Adrenal gland (tissue), 19 donors: ENCODE measurements at places on chromosomes 1 and 21.
A peak's percentile ranks its signal among the peaks of the same experiment; 100 is the strongest.

DNA sequence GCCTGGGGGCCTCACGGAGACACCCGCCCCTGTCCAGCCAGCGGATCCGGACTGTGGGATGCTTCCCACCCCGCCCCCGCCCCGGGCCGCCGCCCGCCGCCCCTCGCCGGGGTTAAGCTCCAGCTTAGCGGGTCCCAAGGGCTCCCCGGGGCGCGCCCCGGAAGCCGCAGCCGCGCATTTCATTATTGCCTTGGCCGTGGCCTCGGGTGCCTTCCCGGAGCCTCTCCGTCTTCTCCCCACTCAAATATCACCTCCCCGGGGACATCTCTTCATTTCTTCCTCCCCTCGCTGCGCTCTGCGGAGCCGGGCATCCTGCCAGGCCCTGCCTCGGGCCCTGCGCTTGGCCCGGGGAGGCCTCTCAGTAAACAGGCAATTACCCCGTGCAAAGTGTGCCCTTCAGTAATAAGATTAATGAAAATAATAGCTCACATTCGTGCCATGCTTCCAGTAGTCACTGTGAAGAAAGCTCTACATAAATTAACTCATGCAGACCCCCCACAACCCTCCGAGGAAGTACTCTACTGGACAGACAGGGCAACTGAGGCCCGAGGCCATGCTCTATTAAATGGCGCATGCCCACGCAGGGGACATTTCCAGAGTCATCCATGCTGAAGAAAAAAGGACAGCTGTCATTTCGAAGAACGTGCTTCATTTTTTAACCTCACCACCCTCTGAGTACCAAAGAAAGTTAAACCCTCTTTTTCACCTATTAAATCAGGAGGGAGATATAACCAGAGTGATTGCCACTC lies 49.9 kb upstream of the LAPTM5 start:
- peak; percentile 78 for DNase-seq
- H3K27me3 ChIP-seq: no peaks in the 10 kb centered on the region
- no peak overlapping the region for H3K4me3 ChIP-seq
- H3K4me1 ChIP-seq: peaks cover 46% of the 10 kb centered on the region
- peak overlapping the region; percentile 72 for H3K27ac ChIP-seq

- H3K4me3 ChIP-seq: no peak overlapping the region
- no peak overlapping the region for H3K27ac ChIP-seq
- no peak for DNase-seq
- H3K36me3 ChIP-seq: no peaks in the 10 kb centered on the region
Observed at GRCh38 chr1:158283965-158284364, 5.8 kb upstream of the CD1C start.

- H3K4me3 ChIP-seq: no peak overlapping the region
- no peak overlapping the region for H3K27ac ChIP-seq
- no peaks in the 10 kb centered on the region for H3K27me3 ChIP-seq
- no peaks in the 10 kb centered on the region for H3K4me1 ChIP-seq
- no peak for DNase-seq
Observed at GRCh38 chr1:35001743-35002142, 16.6 kb upstream of the TMEM35B start.

DNA sequence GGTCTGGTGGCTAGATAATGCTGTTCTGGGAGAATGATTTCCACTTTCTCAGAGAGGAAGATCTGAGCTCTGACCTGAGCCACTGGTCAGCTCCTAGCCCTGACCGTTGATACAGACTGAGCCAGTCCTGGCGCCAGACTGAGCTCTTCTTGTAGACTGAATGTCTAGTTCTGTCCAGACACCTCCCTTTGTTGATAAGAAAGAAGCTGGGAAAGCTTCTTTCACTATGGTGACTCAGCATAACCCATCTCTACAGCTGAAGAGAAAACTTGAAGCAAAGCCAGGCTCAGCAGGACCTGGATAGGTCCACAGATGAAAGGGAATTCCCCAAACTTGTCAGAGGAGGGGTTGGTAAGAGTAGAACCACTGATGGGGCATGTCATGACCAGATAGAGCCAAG lies 9.9 kb upstream of the TRABD2B start:
- H3K36me3 ChIP-seq: no peaks in the 10 kb centered on the region
- no peak overlapping the region for H3K27ac ChIP-seq
- H3K4me1 ChIP-seq: no peaks in the 10 kb centered on the region

GRCh38 chr1:12015499-12015898 lies 3.8 kb upstream of the MIIP start:
- peaks cover 31% of the 10 kb centered on the region for H3K36me3 ChIP-seq
- H3K4me1 ChIP-seq: peaks cover 7% of the 10 kb centered on the region
- no peak overlapping the region for H3K4me3 ChIP-seq
- no peaks in the 10 kb centered on the region for H3K27me3 ChIP-seq
- DNase-seq: no peak
- no peak overlapping the region for H3K27ac ChIP-seq

GRCh38 chr1:236228411-236228810 lies 53.3 kb downstream of the ERO1B start:
- H3K36me3 ChIP-seq: no peaks in the 10 kb centered on the region
- H3K27me3 ChIP-seq: no peaks in the 10 kb centered on the region
- DNase-seq: no peak
- no peak overlapping the region for H3K4me3 ChIP-seq
- no peak overlapping the region for H3K27ac ChIP-seq

DNA sequence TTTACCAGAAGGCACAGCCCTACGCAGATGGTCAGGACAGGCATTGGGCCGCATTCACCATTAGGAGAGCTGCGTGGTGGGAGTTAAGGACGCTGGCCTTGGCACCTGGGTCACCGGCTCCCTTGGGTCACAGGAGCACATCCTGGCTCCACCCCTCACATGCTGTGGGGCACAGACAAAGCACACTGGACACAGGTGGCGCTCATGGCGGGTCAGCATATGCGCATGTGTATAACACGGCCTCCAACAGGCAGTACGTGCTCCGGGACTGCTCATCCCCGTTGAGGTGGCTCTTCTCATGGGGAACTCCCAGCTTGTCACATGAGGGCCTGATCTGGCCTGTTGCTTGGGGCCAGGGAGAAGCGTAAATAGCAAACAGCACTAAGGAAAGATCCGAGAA lies 25.0 kb downstream of the PGBD5 start:
- no peaks in the 10 kb centered on the region for H3K27me3 ChIP-seq
- no peak overlapping the region for H3K4me3 ChIP-seq
- H3K36me3 ChIP-seq: no peaks in the 10 kb centered on the region
- H3K4me1 ChIP-seq: no peaks in the 10 kb centered on the region

- H3K27me3 ChIP-seq: no peaks in the 10 kb centered on the region
- H3K27ac ChIP-seq: no peak overlapping the region
- no peak for DNase-seq
- no peak overlapping the region for H3K4me3 ChIP-seq
- no peaks in the 10 kb centered on the region for H3K36me3 ChIP-seq
Observed at GRCh38 chr1:43844114-43844513, 89.5 kb upstream of the ARTN start.

DNA sequence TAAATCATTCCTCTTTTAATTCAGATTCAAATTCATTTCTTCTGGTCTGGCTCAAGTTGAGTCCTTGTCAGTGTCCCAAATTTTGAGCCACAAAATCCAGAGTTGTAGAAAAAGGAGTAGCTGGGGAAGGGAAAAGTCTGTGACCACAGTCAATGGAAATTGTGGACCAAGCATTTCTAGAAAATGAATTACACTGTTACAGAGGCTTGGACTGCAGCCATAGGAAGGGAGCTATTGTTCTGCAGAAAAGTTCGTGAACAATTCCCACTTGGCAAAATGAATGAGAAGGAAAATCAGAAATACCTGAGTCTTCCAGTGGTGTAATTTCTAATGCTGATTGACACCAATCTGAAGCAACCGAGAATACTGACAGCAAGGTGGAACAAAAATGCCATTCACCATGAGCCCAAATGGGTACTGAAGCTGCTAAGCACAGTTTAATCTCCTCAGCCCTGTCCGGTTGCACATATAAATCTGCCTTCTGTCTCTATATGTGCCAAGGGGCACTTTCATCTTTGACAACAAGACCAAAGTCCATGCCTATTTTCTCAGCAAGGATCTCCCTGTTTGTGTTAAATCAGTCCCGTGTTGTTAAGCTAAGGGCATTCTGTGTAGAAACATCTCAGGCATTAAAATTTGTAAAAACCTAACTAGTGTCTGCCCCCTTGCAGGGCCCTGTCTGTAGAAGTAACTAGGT lies 51.3 kb downstream of the TEX35 start:
- no peak overlapping the region for H3K4me3 ChIP-seq
- no peak for DNase-seq
- no peaks in the 10 kb centered on the region for H3K36me3 ChIP-seq
- H3K27ac ChIP-seq: no peak overlapping the region
- no peaks in the 10 kb centered on the region for H3K27me3 ChIP-seq

- no peaks in the 10 kb centered on the region for H3K4me1 ChIP-seq
- no peak overlapping the region for H3K4me3 ChIP-seq
- no peak overlapping the region for H3K27ac ChIP-seq
- no peaks in the 10 kb centered on the region for H3K27me3 ChIP-seq
- no peak for DNase-seq
Observed at GRCh38 chr1:9045861-9046510, 19.8 kb upstream of the SLC2A7 start.

GRCh38 chr1:175192111-175192629 lies 406 bp downstream of the KIAA0040 start:
- peak overlapping the region; percentile 92 for H3K27ac ChIP-seq
- peaks cover 12% of the 10 kb centered on the region for H3K4me1 ChIP-seq
- no peaks in the 10 kb centered on the region for H3K36me3 ChIP-seq
- no peaks in the 10 kb centered on the region for H3K27me3 ChIP-seq
- peak; percentile 70 for DNase-seq

DNA sequence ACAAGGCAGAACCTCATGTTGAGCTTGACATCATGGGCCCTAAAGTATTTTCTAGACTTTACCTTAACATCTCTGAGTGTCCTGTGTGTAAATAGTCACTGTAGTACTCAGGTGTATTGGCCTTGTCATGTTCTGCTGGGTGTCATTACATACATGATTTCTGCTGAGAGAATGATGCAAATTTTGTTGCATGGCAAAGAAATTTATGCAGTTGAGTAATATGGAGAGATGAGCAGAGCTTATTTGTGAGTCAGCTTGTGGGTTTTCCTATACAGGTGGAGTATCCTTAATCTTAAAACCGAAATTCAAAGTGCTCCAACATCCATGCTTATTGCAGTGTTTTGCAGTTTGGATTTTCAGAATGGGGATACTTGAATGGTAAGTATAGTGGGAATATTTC lies 36.6 kb downstream of the RGL1 start:
- peaks cover 49% of the 10 kb centered on the region for H3K4me1 ChIP-seq
- H3K27ac ChIP-seq: no peak overlapping the region
- H3K27me3 ChIP-seq: no peaks in the 10 kb centered on the region
- no peaks in the 10 kb centered on the region for H3K36me3 ChIP-seq
- H3K4me3 ChIP-seq: no peak overlapping the region

DNA sequence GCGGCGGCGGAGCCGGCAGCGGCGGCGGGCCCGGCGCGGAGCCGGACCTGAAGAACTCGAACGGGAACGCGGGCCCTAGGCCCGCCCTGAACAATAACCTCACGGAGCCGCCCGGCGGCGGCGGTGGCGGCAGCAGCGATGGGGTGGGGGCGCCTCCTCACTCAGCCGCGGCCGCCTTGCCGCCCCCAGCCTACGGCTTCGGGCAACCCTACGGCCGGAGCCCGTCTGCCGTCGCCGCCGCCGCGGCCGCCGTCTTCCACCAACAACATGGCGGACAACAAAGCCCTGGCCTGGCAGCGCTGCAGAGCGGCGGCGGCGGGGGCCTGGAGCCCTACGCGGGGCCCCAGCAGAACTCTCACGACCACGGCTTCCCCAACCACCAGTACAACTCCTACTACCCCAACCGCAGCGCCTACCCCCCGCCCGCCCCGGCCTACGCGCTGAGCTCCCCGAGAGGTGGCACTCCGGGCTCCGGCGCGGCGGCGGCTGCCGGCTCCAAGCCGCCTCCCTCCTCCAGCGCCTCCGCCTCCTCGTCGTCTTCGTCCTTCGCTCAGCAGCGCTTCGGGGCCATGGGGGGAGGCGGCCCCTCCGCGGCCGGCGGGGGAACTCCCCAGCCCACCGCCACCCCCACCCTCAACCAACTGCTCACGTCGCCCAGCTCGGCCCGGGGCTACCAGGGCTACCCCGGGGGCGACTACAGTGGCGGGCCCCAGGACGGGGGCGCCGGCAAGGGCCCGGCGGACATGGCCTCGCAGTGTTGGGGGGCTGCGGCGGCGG lies 1.0 kb downstream of the ARID1A start:
- peak overlapping the region; percentile 87 for H3K4me3 ChIP-seq
- H3K36me3 ChIP-seq: no peaks in the 10 kb centered on the region
- H3K27ac ChIP-seq: peak overlapping the region; percentile 63
- peaks cover 48% of the 10 kb centered on the region for H3K4me1 ChIP-seq
- peak; percentile 36 for DNase-seq

GRCh38 chr1:174397261-174397660 lies 50.5 kb upstream of the GPR52 start:
- no peak overlapping the region for H3K4me3 ChIP-seq
- H3K36me3 ChIP-seq: no peaks in the 10 kb centered on the region
- DNase-seq: no peak
- H3K4me1 ChIP-seq: no peaks in the 10 kb centered on the region
- H3K27ac ChIP-seq: no peak overlapping the region

- no peak overlapping the region for H3K27ac ChIP-seq
- no peaks in the 10 kb centered on the region for H3K27me3 ChIP-seq
Observed at GRCh38 chr1:220775240-220775853, 11.4 kb upstream of the MTARC1 start.

GRCh38 chr1:215780139-215780538 lies 213.0 kb downstream of the KCTD3 start:
- DNase-seq: no peak
- no peaks in the 10 kb centered on the region for H3K27me3 ChIP-seq
- no peak overlapping the region for H3K27ac ChIP-seq
- no peak overlapping the region for H3K4me3 ChIP-seq
- no peaks in the 10 kb centered on the region for H3K36me3 ChIP-seq

GRCh38 chr1:179190861-179191260 lies 38.6 kb downstream of the ABL2 start:
- no peaks in the 10 kb centered on the region for H3K36me3 ChIP-seq
- H3K27ac ChIP-seq: no peak overlapping the region

- H3K4me1 ChIP-seq: no peaks in the 10 kb centered on the region
- DNase-seq: no peak
- no peaks in the 10 kb centered on the region for H3K27me3 ChIP-seq
- H3K36me3 ChIP-seq: no peaks in the 10 kb centered on the region
Observed at GRCh38 chr1:19239876-19240275, 11.4 kb downstream of the EMC1 start.

- H3K36me3 ChIP-seq: no peaks in the 10 kb centered on the region
- H3K4me3 ChIP-seq: no peak overlapping the region
Observed at GRCh38 chr1:219264561-219264960, 90.9 kb downstream of the LYPLAL1 start.
